ENCODE measurements at places on chromosomes 4 and X.

DNA sequence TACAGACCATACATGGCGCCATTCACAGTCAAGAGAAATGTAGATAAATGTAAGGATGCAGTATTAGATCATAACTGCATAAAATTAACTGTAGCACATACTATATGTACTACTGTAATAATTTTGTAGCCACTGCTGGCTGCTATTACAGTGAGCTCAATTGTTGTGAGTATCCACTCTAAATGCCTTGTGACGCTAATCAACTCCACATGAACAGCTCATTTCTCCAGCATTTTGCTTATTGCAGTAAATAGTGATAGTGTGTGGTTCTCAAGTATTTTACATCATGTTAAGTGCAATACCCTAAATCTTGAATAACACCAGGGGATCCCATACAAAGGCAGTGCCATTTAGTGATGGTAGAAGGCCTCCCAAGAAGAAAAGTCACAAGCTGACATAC, 21.2 kb downstream of the FGFBP1 start:
- no peak for DNase-seq

DNA sequence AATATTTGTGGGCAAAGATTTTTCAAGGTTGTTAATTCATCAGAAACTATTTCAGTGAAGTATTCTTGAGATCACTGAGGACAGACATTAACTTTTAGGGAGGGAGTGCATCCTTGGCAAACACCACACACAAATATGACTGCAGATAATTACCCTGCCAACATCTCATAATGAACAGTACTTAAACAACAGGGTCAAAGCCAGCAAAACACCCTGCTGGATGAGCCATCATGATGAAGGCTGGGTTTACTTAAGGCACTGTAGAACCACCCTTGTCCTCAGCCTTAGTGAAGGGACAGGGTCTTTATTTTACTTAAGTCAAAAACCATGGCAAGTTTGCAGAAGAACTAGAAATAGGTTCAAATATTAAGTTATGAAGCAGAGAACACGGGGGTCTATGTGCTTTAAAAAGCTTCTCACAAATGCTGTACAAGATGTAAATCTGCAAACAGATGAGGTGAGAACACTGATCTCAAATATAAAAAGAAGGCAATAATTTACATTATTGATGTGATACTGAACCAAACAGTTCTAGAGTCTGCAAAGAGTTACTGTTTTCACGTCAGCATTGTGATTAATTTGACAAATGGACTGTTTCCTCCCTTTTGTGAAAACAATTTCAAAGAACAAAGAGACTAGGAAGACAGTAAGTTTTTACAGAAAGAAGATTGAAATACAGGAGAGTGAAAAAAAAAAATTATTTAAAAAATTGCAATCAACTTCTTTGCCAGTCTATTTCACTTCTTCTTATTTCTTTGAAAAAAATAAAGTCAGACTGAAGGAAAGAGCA, 28.2 kb downstream of the TAPT1 start:
- DNase-seq: no peak

DNA sequence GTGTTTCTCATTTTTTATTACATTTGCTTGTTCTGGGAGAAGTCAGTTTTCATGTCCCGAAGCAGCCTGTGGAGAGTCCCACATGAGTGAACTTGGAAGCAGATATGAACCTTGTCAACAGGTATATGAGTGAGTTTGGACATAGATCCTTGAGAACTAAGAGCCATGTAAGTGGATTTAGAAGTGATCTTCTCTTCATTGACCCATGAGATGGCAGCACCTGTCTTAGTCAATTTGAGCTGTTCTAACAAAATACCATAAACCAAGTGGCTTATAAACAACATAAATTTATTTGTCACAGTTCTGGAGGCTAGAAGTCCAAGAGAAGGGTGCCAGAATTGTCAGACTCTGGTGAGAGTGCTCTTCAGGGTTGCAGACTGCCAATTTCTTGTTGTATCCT, 1043.8 kb downstream of the ADGRL3 start:
- DNase-seq: no peak

DNA sequence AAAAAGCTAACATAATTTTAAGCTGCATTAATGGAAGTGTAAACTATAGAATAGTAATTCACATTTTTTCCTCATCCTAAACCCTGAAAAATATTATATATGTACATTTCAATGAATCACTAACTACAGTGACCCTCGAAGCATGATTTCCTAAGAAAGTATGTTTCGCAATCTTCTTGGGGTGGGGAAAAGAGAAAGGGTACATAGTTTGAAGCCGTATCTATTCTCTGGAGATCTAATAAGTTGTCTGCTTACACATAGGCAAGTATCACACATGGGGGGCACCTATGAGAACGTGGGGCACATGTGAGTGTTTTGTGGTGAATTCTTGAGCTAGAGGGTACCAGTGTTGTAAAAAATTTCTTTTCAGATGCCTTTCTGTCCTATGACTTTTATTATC, 71.2 kb downstream of the JADE1 start:
- DNase-seq: no peak

GRCh38 chr4:147012059-147012707, 66.5 kb upstream of the TTC29 start:
- no peak for DNase-seq

- DNase-seq: no peak
These were observed 54.3 kb downstream of the EGF start for GRCh38 chr4:109966891-109967481.

DNA sequence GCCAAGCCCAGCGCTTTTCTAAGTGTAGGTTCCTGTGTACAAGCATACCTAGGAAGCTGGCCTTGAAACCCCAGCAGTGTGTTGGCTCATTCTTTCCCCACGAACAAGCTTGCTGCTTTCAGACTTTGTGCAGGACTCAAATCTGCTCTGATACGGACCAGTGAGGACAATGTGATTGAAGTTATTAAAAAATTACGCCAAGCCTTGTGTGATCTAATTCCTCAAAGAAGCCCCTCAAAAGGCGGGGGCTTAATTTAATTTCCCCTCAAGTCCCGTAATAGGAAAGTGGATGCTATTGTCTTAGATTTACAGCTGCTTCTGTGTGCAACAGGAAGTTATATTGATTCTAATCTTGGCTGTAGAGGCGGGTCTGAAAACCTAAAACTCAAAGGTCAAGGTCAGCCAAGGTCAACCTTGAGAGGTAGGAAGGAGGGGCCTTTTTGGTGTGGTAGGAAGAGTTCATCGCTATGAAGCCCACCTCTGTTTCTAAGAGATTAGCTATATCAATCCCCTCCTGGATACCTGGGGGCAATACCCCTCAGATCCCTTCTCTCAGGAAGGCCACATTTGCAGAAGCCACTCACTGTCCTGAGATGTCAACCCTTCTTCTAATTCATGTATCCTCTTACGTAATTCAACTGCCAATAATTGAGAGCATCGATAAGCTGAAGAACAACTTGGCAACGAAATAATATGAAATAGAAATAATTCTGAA, 45.1 kb downstream of the TBC1D9 start:
- no peak for DNase-seq

DNA sequence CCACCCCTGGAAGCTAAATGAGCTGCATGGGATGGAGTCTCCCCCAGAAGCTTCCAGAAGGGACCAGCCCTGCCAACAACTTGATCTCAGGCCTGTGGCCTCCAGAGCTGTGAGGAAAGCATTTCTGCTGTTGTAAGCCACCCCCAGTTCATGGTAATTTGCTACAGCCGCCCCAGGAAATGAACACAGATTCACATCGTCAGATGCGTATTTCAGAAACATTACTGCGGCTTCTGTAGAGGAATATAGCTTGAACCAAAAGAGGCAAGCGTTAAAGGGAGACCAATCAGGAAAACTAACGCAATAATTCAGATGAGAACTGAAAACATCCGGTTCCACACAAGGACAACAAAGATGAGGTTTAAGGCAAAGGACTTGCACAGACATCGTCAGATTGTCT, 128.4 kb upstream of the TBL1X start:
- no peak for DNase-seq

- no peak for DNase-seq
These were observed 48.3 kb downstream of the MTHFD2L start for GRCh38 chr4:74206088-74206825.

- no peak for DNase-seq
These were observed 53.3 kb upstream of the LAS1L start for GRCh38 chrX:65587616-65588526.

- DNase-seq: no peak
These were observed 3.4 kb upstream of the SCD5 start for GRCh38 chr4:82801910-82802521.

GRCh38 chr4:37892641-37893040, 1.8 kb downstream of the TBC1D1 start:
- DNase-seq: no peak

DNA sequence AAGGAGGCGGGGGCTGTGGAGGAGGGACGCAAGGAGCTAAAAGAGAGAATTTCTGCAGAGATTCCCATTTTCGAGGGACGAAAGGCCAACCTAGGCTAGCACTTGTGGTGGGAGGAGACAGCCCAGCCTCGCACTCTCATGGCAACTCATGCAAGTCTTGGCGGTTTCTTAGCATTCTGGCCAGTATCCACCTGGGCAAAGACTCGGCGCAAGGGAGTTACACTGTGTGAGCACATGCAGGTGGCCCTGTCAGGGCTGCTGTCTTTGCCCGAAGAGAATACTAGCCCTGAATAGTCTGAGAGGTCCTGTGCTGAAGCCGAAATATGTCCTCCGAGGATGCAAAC, 15.5 kb downstream of the MCF2 start:
- no peak for DNase-seq

DNA sequence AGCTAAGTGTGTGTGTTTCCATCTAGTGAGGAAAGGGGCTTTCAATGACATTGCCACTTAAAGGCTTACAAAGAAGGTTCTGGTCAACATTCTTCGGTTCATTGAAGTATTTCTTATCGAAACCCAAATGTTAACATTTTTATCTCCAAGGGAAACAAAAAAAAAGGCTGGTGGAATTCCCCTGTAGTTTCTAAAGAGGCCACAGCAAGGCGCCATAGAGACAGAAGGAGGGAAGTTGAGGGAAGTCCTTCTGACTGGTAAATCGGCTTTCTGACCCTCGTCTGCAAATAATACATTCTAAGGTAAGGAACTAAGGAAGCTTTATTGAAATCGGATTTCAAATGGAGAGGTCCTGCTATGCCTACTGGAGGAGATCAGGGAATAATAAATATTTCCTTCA, 1.7 kb upstream of the ZFP42 start:
- DNase-seq: no peak

GRCh38 chr4:189202182-189202868, 738.3 kb upstream of the FRG1 start:
- DNase-seq: no peak

- DNase-seq: no peak
These were observed 29.1 kb downstream of the RIPPLY1 start for GRCh38 chrX:106874075-106874474.

GRCh38 chrX:105477351-105477750, 256.9 kb upstream of the TEX13A start:
- no peak for DNase-seq

- DNase-seq: no peak
These were observed 15.4 kb upstream of the NFXL1 start for GRCh38 chr4:47929682-47930201.

- no peak for DNase-seq
These were observed 71.2 kb downstream of the MSX1 start for GRCh38 chr4:4930677-4931076.

DNA sequence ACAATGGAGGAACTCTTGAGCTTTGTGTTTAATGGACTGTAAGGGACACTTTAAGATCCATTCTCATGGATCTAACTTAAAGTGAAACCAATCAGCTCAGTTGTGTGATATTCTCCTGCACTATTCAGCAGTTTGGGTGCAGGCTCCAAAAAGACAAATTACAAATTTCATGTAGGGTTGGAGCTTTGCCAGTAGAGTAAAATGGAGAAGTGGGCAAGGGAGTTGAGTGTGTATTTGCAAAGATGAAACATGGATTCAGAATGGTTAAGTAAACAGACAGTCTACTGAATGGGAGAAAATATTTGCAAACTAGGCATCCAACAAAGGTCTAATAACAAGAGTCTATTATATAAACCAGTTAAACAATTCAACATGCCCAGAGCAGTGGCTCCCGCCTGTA, 21.2 kb upstream of the MID2 start:
- DNase-seq: no peak
